Gastrocnemius medialis (tissue), 4 donors: ENCODE measurements at places on chromosomes 1 and 21. TPM values are rescaled to one million over a fixed set of nuclear protein-coding genes. Genes with fewer than 3 reads are reported as not detected.

The TLCD4 gene
- 9.8 TPM for total RNA-seq

DNA sequence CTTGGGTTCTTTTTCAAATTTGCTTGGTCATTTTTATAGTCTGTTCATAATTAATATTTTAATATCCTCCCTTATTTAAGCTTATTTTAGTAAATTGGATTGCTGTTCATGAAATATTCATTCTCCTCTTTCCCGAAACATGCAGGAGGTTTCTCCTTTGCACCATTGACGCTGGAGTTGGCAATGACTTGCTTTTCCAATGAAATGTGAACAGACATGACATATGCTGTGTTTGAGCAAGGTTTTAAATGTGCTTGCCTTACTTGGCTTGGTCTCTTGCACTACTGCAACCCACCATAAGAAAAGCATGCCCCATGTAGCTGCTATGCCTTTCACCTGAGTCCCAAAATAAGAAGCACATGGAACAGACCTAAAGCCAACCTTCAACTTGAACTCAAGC is 498.0 kb upstream of the NFIA start:
- DNase-seq: no peak

The PTAFR gene
- total RNA-seq: 0.85 TPM

GRCh38 chr1:177119311-177119710 is 45.2 kb downstream of the ASTN1 start:
- no peak for DNase-seq

- DNase-seq: no peak
Observed at GRCh38 chr1:10529765-10530164, 55.0 kb downstream of the PEX14 start.
